ENCODE measurements at places on chromosomes 7 and 10.
A peak's percentile ranks its signal among the peaks of the same experiment; 100 is the strongest.

DNA sequence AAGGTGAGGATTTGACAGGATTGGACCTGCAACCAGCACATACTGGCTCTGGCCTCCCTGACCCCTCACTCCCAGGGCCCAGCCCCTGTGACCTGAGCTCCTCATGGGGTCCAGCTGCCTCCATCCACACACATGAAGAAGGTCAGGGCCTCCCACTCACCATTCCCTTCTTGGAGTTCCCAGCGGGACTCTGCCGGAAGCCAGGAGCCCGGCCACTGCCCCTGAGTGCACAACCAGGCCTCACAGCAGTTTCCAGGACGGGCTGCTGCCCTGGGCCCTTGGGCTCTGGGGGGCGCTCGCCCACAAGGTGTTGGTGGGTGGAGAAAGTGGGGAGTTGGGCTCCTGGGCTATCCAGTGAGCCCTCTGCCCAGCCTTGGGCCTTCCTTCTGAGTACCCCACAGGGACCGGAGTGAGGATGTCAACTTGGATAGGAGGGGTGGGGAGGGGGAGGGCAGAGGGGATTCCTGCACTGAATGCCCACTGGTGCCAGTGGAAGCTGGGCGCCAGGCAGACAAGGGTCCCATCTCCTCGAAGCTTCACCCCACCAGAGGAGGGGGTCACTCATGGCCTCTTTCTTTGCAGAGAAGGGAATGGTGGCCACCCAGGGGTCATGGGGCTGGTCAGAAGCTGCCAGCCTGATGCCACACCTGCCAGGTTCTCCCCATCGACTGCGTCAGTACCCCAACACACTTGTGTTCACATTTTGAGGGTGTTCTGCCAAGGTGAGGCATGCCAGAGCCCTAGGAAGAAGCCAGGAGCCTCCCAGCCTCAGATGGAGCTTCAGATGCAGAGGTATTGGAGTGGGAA, 115.3 kb downstream of the PTPN20 start:
- DNase-seq: no peak

- no peak for DNase-seq
Measured at GRCh38 chr7:100685049-100685605, 8.9 kb downstream of the GIGYF1 start.

GRCh38 chr10:25689346-25690100, 244.5 kb upstream of the MYO3A start:
- no peak for DNase-seq

- no peak for DNase-seq
Measured at GRCh38 chr7:75601539-75601938, 109.4 kb downstream of the SPDYE5 start.

GRCh38 chr7:156063241-156063810, 251.1 kb upstream of the SHH start:
- DNase-seq: no peak

- DNase-seq: peak; percentile 73
Measured at GRCh38 chr10:96720422-96721206, at the start of gene PIK3AP1. Gene PIK3AP1 (minus strand): TSS chr10:96720514. CDS start chr10:96720394, 120 bp downstream.

GRCh38 chr10:87844837-87845623, 18.3 kb downstream of the KLLN start:
- DNase-seq: no peak

DNA sequence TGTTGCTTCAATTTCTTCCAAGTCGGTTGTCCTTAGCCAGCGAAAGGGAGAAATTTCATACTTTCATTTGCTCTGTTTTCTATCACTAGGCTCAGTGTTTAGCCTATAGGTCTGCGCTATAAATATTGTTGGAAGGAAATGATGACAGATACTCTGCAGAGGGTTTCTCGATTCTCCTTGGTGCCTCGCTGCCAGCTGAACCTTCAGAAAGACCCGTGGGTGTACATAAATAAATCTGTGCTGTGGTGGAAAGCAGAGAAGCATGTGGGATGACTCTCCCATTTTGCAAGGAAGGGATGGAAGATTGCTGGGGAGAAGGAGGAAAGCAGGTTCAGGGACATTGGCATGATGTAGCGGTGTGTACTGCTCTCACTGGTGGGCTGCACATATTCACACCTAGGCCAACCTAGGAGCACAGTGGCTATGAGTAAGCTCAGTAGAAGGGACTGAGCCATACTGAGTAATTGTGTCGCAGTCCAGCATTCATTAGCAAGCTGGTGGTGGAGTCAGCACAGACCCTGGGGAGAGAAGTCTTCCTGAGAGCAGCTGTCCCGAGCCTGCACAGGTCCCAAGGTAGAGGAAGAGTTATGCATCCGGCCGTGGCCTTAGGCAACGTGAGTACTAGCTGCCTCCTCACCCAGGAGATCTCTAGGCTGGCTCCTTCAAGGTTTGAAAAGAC, 50.5 kb downstream of the PNLIPRP3 start:
- no peak for DNase-seq

DNA sequence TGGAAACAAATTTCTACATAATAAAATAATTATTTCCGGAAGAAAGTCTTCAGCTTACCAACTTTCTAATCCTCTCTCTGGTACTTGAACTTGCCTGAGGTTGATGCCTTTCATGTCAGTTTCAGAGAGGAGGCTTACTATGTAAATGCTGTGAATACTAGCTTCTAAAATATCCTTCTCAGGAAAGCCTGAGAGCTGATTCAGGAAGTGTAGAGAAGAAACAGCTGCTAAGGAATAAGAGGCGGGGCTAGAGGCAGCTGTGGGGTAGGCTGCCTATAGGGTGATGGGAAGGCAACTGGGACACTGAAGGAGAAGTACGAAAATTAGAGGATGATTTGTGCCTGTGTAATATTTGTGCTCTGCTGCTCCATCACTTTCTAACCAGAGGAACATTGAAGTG, 69.3 kb downstream of the AVL9 start:
- no peak for DNase-seq

- peak; percentile 78 for DNase-seq
Measured at GRCh38 chr7:601595-602340, 82.1 kb upstream of the PDGFA start.

GRCh38 chr10:12954866-12955265, 46.6 kb downstream of the CCDC3 start:
- no peak for DNase-seq

DNA sequence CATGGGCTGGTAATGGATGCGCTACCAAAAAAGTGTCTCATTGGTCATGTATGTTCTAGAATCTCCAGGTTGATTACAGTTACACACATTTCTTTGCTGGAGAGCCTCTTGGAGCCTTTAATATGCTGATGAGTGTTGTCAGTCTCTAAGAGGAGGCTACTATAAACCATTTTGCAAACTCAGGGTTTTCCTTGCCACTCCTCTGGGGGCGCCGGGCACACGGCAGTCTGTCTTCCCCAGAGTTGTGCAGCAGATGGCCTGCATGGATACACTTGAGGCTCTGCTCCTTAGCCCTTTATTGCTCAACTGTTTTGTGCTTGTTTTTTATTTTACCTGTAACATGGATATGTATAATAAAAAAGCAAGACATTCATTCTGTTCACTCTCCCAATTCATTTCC, 196.5 kb downstream of the ACTR3B start:
- no peak for DNase-seq

GRCh38 chr7:50264908-50265307, 39.6 kb upstream of the IKZF1 start:
- no peak for DNase-seq

GRCh38 chr10:118564114-118564513, 31.3 kb downstream of the PRLHR start:
- DNase-seq: no peak

- DNase-seq: no peak
Measured at GRCh38 chr10:82377608-82378007, 502.6 kb downstream of the NRG3 start.

DNA sequence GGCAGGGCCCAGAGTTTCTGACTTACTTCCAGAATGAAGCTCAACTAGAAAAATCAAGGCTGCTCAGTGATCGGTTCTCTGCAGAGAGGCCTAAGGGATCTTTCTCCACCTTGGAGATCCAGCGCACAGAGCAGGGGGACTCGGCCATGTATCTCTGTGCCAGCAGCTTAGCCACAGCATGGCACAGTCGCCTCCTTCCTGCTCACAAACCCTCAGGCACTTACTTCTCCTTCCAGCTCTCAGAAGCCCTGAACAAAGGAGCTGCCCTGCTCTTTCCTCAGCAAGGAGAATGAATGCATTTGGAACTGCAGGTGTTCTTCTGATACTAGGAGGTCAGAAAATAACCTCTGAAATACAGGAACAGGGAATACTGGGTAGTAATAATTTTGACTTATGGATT, 219.7 kb upstream of the PRSS1 start:
- no peak for DNase-seq

DNA sequence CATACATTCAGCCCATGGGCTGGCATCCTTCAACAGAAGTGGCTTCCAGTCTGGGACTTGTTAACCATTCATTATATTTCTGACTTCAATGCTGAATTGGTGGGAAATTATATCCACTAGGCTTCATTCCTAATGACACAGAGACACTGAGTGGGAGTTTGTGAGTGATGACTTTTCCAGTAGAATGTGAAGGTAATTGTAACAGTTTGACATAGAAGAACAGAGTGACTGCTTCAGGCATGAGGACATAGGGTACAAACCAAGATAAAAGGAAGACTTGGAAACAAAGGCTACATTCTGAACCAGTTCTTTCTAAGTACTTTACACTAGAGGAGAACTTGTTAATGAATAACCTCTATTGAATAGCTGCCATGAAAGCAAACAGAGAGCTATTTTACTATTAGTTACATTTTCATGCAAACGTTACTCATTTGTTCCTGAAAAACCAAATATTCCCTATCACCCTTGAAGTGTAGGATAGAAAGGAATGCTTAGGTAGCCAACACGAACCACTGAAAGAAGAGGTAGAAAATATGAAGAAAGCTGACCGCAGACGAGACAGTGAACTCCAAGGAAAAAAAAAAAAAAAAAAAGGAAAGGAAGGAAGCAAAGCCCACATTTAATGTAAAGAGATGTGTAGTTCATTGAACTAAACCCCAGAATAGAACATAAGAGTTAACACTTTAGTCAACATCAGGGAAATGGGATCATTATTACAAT, 237.0 kb upstream of the SEMA3C start:
- DNase-seq: no peak

DNA sequence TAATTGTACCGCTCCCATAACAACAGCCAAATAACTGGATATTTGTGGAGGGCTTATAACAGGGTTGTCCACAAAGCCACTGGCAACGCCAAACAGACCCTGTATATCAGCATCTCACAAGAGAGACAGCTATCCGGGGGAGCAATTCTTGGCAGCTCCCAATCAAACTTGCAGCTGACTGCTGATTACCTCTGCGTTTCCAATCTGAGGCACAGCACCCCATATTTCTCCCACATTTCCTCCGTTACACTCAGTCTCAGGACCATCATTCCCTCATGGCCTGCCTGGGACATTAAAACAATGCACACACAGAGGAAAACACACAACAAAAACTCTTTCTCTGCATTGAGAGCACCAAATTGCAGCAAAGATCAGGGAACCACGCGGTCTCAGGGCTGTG, 67.8 kb upstream of the SDK1 start:
- DNase-seq: no peak

- DNase-seq: no peak
Measured at GRCh38 chr10:18059826-18060559, 80.2 kb upstream of the CACNB2 start.

DNA sequence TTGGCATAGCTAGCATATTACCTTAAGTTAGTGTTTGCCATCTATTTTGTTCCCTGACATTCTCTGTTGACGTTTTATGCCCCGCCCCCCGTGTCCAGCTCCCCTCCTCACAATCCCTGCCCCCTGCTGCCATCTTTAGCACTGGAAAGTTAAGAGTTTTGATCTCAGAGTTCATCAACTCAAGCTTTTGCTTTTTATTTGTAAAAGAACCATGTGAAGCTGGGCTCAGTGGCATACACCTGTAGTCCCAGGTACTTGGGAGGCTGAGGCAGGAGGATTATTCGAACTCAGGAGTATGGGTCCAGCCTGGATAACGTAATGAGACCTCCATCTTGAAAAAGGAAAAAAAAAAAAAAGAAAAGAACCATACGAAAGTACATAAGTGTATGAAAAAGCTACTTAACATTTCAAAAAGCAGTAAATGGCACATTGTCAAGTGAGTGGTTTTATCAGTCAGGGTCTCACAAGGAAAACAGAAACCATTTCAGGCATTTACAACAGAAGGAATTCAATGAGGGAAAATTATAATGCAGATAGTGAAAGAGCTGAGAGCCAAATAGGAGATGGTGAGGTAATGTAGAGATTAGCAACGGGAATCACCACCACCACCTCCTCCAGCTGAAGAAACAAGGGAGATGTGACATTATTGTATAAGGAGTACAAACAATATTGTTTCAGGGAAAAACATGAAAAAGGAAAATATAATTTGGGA, 64.9 kb downstream of the MCU start:
- DNase-seq: no peak

- DNase-seq: no peak
Measured at GRCh38 chr10:74557098-74557497, 269.3 kb upstream of the KAT6B start.

Data from activated naive CD8-positive, alpha-beta T cell treated with anti-CD3 and anti-CD28 coated beads, Interleukin-2, amount 10 ng/mL, durations not matched to agents 7 days and 5 days (primary cell).